ENCODE measurements at places on chromosomes 16 and 17.

- no peak for DNase-seq
Observed at GRCh38 chr17:13297183-13297582, 279.4 kb upstream of the ELAC2 start.

- no peak for DNase-seq
Observed at GRCh38 chr16:3832668-3833067, 47.8 kb downstream of the CREBBP start.

- no peak for DNase-seq
Observed at GRCh38 chr17:49572226-49572625, 3.4 kb upstream of the NXPH3 start.

DNA sequence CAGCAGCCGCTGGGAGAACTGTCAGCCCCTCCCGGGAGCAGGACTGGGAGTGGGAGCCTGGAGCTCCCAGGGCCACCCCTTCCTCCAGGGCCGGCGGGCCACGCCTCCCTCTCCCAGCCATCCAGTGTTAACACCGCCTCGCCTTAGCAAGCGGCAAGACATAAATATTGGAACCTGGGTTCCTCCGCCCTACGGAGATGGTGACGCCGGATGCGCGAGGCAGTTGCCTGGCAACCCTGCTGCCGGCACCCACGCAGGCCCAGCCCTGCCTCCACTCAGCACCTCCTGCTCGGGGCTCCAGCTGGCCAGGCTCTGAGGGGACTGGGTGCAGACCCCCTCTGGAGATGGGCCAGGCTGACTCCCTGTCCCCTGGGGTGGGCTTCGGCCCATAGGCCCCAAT lies 27.4 kb upstream of the CACNA1H start:
- DNase-seq, result peak; percentile 42

DNA sequence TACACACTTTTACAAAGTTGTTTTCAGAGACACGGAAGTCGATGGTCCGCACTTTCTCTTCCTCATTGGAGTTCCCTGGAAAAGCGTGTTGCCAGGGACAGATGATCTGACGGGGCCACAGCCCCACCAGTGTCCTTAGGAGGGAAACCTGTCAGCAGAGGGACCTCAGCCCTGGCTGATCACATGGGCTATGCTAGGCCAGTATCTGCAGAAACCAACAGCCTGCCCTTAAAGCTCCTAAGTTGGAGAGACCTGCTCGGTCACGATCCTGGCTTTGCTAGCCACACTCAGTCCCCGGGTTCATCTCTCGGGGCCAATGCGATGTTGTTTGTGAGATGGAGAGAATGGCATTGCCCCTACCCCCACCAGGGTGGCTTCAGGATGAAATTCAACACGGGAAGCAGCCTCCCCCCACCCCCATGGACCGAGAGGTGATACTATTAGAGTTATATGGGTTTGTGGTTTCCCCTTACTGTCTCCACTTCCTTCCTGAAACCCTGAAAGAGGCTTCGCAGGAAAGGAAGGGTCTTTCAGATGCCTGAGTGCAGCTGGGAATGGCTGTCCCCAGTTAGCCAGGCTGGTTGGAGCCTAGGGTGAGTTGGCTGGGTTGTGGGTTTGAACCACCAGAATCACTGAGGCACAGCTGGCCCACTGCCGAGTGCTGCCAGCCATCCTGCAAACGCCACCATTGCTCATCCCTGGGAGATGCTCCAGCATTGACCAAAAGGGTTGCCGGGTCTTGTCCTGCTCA lies 16.6 kb downstream of the RMI2 start:
- no peak for DNase-seq

DNA sequence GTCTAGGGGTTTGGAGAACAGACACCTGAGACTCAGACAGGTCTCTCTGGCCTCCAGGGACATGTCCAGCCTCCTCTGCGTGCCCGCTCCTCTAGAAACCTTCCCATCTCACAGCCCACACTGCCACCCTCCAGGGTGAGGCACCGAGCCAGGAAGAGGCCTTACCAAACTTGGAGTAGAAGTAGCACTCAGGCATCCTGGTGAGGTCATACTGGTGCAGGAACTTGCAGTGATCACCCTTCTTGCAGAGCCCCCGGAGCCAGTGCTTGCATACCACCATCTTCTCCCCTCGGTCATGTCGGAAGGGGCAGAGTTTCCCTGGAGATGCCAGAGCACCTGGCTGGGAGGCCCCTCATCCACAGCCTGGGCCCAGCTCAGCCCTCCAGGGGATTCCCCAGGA lies 4.2 kb downstream of the CPSF4L start:
- DNase-seq, result no peak

- peak; percentile 56 for DNase-seq
Observed at GRCh38 chr16:29876594-29877249, 13.7 kb upstream of the CDIPT start.

- no peak for DNase-seq
Observed at GRCh38 chr17:6639014-6639585, 1.4 kb downstream of the KIAA0753 start.

DNA sequence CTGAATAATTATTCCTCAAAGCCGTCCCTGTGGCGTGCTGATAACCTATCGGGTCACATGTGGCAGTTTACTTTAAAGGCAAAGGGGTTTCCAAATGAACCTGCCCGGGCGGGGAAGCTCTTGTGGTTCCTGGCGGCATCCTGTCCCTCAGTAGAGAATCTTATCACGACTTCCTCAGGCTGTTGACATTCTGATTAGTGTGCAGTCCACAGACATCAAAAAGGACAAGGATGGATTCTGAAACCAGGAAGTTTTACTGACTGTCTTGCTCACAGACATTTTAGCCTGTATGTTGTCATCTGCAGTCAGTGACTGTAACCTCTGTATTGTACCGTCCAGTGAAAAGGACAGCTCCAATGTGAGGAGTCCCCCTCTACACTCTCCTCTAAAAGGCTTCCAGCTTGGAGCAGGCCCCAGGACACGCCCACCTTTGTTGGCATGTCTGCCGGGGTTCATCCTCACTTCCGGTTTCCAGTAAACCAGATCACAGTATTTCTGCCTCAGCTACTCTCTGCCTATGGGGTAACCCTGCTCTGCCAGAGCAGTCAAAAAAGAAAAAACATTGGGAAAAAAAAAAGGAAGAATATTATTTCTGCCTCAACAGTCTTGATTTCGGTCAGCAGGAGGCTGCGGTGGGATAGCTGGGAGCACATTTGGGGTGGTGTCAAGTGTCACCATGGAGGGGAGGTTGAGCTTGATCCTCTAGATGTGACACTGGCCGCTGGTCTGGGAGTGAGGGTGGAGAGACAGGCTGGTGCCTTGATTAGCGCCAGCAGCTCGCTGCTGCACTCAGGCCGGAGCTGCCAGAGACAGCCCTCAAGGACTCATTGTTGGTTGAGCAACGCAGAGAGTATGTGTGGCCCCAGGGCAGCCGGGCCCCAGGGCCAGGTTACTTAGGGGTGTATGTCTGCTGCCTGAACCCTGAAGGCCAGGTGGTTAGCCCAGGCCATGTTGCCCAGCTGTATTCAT lies 89.0 kb upstream of the DNAH17 start:
- DNase-seq, result peak; percentile 42

GRCh38 chr17:39069114-39069756 lies 82.2 kb downstream of the PLXDC1 start:
- no peak for DNase-seq

GRCh38 chr16:64841071-64841470 lies 280.8 kb downstream of the CDH11 start:
- DNase-seq, result no peak

- DNase-seq, result no peak
Observed at GRCh38 chr16:25009822-25010221, 5.3 kb downstream of the ARHGAP17 start.

DNA sequence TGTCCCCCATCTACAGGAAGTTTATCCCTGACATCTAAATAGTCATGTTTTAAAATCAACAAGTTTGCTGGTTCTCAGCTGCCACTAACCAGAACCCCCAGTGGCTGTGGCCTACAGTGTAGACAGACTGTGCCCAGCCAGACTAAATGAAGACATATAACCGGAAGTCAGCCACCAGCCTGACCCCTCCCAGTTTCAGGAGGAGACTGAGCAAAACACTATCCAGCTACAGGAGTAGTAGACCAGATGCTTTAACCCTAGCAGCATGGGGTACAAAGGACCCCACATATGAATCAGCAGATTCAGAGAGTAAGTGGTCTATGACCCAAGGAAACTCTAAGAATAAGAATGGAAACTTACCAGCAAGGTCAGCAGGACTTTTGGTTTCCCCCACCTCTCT lies 83.4 kb downstream of the HIC1 start:
- DNase-seq, result no peak

- DNase-seq, result no peak
Observed at GRCh38 chr17:10787306-10788045, 16.4 kb downstream of the TMEM238L start.

- no peak for DNase-seq
Observed at GRCh38 chr16:59535298-59535697, 801.2 kb upstream of the GOT2 start.

DNA sequence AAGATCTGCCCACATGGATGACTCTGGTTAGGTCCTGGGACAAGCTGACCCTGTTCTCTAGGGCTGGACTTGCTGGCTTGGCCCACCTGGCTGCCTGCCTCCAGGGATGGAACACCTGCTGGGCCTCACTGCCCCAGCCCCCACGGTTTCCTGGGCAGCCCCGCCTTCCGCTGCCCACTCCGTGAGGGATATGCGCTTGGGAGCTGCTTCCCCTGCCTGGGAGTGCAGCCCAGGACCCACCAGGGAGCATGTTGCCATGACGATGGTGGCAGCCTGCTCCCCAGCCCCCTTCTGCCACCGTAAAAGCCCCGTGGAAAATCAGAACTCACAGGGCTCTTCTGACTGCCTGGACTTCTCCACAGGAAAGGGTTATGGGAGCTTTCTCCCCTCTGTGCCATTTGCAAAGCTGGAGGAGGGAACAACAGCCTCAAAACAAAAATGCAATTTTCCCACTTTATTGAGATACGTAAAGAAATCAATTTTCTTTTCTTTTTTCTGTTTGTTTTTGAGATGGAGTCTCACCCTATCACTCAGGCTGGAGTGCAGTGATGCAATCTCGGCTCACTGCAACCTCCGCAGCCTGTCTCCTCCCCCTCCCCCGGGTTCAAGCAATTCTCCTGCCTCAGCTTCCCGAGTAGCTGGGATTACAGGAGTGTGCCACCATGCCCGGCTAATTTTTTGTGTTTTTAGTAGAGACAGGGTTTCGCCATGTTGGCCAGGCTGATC lies 18.0 kb upstream of the GAS7 start:
- no peak for DNase-seq

DNA sequence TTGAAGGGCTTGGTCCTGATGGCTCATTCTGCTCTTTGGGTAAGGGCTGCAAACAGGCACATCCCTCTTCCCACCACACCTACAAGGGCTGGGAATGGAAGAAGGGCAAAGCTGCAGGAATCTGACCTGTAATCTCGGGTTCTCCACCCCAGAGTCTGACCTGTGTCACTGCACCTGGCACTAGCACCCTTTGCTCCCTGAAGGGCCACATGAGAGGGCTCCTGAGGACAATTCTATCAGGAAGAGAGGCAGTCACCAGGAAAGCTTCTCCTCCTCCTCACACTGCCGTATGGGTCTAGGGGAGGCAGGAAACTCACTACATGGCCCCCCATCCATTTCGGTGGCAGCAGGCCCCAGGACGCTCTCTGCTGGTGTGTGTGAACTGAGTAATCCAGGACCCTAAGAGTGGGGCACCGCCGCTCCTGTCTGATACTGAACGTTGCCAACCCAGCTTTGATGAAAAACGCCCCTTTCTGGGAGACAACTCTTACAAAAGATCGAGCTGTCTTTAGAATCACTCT lies 26.4 kb downstream of the TTLL6 start:
- no peak for DNase-seq

GRCh38 chr16:25114121-25114520 lies 2.6 kb downstream of the LCMT1 start:
- no peak for DNase-seq

DNA sequence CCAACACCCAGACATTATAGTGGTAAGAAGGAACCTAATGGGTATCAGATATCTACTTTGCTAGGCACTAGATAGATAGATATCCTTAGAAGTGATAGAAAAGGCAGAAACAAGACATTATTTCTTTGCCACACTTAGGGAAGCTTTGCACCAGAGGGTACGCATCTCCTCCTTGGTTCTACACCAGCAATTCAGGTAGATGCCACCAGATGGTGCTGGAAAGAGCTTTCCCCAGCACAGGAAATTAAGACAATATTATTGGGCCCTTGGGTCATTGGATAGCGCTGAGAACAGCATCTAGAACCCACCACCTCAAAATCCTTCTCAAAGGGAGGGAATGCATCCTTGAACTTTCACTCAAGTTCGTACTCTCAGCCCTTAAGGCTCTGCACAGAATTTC lies 173.8 kb upstream of the CCL2 start:
- no peak for DNase-seq

- DNase-seq, result no peak
Observed at GRCh38 chr16:70453892-70454221, 538 bp upstream of the FCSK start.

GRCh38 chr17:79798299-79799173 lies 1.7 kb upstream of the CBX8 start:
- DNase-seq, result no peak

GRCh38 chr17:10046786-10047785 lies 142.0 kb upstream of the RCVRN start:
- no peak for DNase-seq

GRCh38 chr16:76194616-76195015 lies 82.6 kb upstream of the CNTNAP4 start:
- DNase-seq, result no peak

- DNase-seq, result no peak
Observed at GRCh38 chr16:50804290-50804907, 62.5 kb downstream of the CYLD start.

- DNase-seq, result no peak
Observed at GRCh38 chr17:27306276-27306835, 12.4 kb downstream of the WSB1 start.

- DNase-seq, result peak; percentile 77
Observed at GRCh38 chr16:85303354-85303883, 191.1 kb upstream of the CIBAR2 start.

DNA sequence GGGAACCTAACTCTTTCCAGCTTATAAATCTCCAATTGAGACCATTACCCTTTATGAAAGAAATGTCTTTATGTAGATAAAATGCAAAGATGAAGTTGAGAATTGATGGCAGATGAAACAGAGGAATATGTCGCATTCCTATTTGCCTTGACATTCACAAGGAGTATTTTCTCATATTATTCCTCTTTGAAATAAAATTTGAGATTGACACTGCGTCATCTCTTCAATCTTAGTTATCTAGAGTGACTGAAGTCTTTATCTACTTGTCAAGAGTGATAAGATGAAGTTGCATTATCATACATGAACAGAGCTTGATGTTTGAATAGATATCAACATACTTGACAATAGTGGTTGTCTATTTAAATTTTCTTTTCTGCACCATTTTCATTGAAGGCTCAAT lies 574.4 kb upstream of the SOX9 start:
- DNase-seq, result no peak

DNA sequence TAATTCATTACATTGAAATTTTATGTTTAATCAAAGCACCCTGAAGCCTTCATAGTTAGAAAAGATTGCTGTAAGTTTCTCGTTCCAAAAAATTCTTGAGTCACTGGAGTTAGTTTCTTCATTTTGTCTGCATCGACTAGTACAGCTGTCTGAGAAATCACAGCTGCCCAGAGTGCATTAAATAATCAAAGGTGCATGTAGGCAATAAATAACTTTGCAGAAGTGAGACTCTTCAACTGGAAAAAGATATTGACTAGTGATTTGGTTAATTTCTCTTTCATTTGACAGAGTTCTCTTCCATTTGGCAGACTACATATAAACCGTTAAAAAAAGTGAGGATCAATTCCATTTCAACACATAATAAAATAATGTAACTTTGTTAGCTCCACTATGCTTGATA lies 234.0 kb downstream of the CNTNAP4 start:
- DNase-seq, result no peak
